ENCODE measurements at places on chromosomes 5 and 9. TPM values are rescaled to one million over a fixed set of nuclear protein-coding genes. Genes with fewer than 3 reads are reported as not detected.

GRCh38 chr9:134964271-134965055, 46.8 kb upstream of the FCN1 start:
- peaks cover 87% of the 10 kb centered on the region for H3K27me3 ChIP-seq
- H3K36me3 ChIP-seq = no peaks in the 10 kb centered on the region
- H3K27ac ChIP-seq = no peak overlapping the region
- no peak for DNase-seq
- no peaks in the 10 kb centered on the region for H3K4me1 ChIP-seq

GRCh38 chr5:170426786-170427185, 37.6 kb upstream of the KCNMB1 start:
- H3K4me1 ChIP-seq = no peaks in the 10 kb centered on the region
- no peaks in the 10 kb centered on the region for H3K27me3 ChIP-seq
- no peak overlapping the region for H3K4me3 ChIP-seq
- no peaks in the 10 kb centered on the region for H3K36me3 ChIP-seq
- no peak overlapping the region for H3K27ac ChIP-seq

DNA sequence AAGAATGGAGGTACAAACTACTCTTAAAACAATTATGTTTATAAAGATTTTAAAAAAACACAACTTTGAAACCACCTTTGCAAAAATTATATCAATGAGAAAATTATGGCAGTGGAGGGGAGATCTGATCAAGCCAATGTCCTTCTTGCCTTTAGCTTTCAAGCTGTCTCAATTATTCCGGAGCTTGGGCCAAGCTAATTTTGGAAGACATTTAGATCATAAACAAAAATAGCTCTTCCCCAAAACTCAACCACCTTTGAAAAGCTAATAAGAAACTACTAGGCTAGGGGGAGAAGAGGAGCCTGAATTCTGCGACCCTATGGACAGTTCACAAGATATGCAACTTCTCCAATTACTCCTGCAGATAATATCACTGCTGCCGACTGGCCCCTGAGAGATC, 263.3 kb downstream of the ICE1 start:
- H3K27ac ChIP-seq = no peak overlapping the region
- no peak overlapping the region for H3K4me3 ChIP-seq
- H3K4me1 ChIP-seq = no peaks in the 10 kb centered on the region
- DNase-seq = no peak
- no peaks in the 10 kb centered on the region for H3K36me3 ChIP-seq
- H3K27me3 ChIP-seq = no peaks in the 10 kb centered on the region

GRCh38 chr9:123561046-123561445, 205.0 kb downstream of the CRB2 start:
- H3K27ac ChIP-seq = no peak overlapping the region
- H3K4me1 ChIP-seq = no peaks in the 10 kb centered on the region
- H3K27me3 ChIP-seq = no peaks in the 10 kb centered on the region

GRCh38 chr5:30183795-30184194, 1009.7 kb upstream of the CDH6 start:
- H3K4me1 ChIP-seq = no peaks in the 10 kb centered on the region
- no peak overlapping the region for H3K4me3 ChIP-seq
- H3K27ac ChIP-seq = no peak overlapping the region
- no peaks in the 10 kb centered on the region for H3K27me3 ChIP-seq
- DNase-seq = no peak

DNA sequence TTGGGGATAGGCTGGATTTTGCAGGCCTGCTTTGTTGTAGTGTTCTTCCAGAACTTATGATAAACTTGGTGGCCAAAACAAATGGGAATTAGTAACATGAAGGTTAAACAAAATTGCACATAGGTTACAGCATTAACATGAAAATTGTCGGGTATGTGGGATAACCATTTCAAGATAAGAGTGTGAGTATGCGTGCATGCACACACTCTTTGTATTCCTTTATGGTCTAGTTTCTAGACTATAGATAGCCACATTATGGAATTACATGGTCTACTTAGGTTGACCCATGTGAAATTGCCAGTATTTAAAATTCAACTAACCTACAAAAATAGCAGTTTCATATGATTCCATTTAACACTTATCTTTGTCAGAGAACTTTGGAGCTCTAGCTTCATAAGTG, 1.4 kb downstream of the HMGCR start:
- no peaks in the 10 kb centered on the region for H3K27me3 ChIP-seq
- H3K36me3 ChIP-seq = no peaks in the 10 kb centered on the region
- H3K4me1 ChIP-seq = peaks cover 43% of the 10 kb centered on the region

- H3K4me3 ChIP-seq = no peak overlapping the region
- H3K27ac ChIP-seq = no peak overlapping the region
- no peaks in the 10 kb centered on the region for H3K36me3 ChIP-seq
- H3K4me1 ChIP-seq = no peaks in the 10 kb centered on the region
Observed at GRCh38 chr5:9739135-9739534, 109.0 kb upstream of the TAS2R1 start.

DNA sequence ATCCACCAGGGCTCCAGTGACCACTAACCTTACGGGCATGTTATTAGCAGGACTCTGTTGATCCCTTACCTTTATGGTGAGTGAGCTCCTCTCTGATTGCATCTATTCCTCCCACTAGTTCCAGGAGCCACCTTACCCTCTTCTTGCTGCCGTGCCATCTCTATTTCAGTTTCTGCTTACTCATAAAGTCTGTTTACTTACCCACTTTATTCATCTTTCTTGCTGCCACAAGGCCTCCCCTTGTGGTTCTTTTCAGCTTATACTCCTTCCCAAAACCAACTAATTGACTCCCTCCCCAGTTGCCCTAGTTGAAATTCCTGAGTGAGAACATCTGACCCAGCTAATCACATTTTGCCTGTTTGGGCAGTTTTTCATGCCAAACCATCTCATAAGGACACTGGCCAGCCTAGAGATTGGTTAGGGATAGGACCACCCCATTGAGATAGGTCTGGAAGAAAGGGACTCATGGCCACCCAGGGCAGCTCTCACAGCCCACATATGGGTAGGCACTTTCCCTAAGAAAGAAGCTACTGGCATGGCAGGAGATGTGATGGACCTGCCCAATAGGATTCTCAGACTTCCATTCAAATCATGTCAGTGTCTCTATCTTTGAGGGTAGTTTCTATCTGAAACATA, 412.7 kb downstream of the EFNA5 start:
- no peaks in the 10 kb centered on the region for H3K27me3 ChIP-seq
- H3K36me3 ChIP-seq = no peaks in the 10 kb centered on the region
- no peak overlapping the region for H3K27ac ChIP-seq
- DNase-seq = no peak
- peaks cover 5% of the 10 kb centered on the region for H3K4me1 ChIP-seq

GRCh38 chr9:124880501-124880900, 18.6 kb downstream of the ARPC5L start:
- H3K27me3 ChIP-seq = no peaks in the 10 kb centered on the region
- H3K4me1 ChIP-seq = no peaks in the 10 kb centered on the region
- peaks cover 100% of the 10 kb centered on the region for H3K36me3 ChIP-seq
- H3K4me3 ChIP-seq = no peak overlapping the region

PDLIM4 gene
- total RNA-seq = 17.0 TPM

FGF10 gene
- 31.2 TPM for total RNA-seq

VCP gene
- total RNA-seq = 114 TPM

AFAP1L1 gene
- total RNA-seq = 14.0 TPM

All from stomach (tissue), 19 donors.